ENCODE measurements at places on chromosomes 13 and 19. TPM values are rescaled to one million over a fixed set of nuclear protein-coding genes. Genes with fewer than 3 reads are reported as not detected.

GRCh38 chr13:60112771-60113170 is 51.0 kb downstream of the DIAPH3 start:
- no peaks in the 10 kb centered on the region for H3K36me3 ChIP-seq
- H3K4me1 ChIP-seq: no peaks in the 10 kb centered on the region
- no peaks in the 10 kb centered on the region for H3K27me3 ChIP-seq

GRCh38 chr19:18939922-18940768 is 872 bp downstream of the HOMER3 start:
- H3K36me3 ChIP-seq: no peaks in the 10 kb centered on the region
- no peak for DNase-seq

GRCh38 chr13:58397596-58398387 is 766.2 kb downstream of the PCDH17 start:
- no peaks in the 10 kb centered on the region for H3K4me1 ChIP-seq
- H3K4me3 ChIP-seq: no peak overlapping the region
- H3K27ac ChIP-seq: no peak overlapping the region
- DNase-seq: no peak

DNA sequence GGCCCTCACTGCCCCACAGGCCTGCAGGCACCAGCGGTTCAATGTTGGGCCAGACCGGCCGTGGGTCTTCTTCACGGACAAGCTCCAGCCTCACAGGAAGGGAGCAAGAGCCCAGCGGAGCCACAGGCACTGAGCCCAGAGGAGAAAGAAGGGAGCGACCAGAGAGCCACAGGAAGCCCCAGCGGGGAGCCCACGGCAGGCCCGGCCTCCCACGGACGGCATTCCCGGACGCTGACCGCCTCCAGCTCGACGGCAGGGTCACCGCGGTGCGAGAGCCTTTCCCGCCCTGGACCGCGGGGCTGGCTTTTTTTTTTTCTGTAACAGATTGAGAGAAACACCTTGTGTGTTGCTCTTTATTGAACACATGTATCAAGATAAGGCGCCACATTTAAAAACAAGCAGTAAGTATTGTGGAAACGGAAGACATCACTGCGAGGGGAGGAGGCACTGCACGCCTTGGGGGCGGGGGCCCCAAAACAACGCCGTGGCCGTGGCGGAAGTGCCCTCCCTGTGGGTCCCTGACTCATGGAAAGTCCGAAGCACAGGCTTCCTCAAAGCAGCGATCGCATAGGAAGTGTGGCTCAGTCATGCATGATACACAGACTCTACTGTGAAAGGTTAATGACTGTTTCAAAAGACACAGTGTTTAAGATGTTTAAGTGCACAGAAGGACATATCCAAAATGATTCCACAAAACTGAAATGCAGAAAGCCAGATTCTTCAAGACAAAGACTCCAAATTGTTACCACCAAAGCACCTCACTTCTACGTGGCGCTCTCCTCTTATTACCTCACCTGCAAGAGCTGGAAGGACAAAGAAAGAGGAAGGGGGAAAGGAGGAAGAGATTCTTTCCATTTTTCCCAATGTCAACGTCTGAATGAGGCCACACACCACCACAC is 3.5 kb downstream of the RASA3 start:
- peak overlapping the region; percentile 90 for H3K27ac ChIP-seq
- H3K27me3 ChIP-seq: no peaks in the 10 kb centered on the region
- peak overlapping the region; percentile 44 for H3K4me3 ChIP-seq
- peaks cover 12% of the 10 kb centered on the region for H3K36me3 ChIP-seq

The SHISA2 gene
- not detected for polyA plus RNA-seq

The GMIP gene
- 64.7 TPM for polyA plus RNA-seq
